ENCODE measurements at places on chromosomes 6 and 20. TPM values are rescaled to one million over a fixed set of nuclear protein-coding genes. Genes with fewer than 3 reads are reported as not detected.
A peak's percentile ranks its signal among the peaks of the same experiment; 100 is the strongest.

GRCh38 chr20:59044295-59044694 lies 1.7 kb upstream of the PRELID3B start:
- DNase-seq, result no peak

- no peak for DNase-seq
Measured at GRCh38 chr6:10890151-10890550, 3.3 kb downstream of the SYCP2L start.

DNA sequence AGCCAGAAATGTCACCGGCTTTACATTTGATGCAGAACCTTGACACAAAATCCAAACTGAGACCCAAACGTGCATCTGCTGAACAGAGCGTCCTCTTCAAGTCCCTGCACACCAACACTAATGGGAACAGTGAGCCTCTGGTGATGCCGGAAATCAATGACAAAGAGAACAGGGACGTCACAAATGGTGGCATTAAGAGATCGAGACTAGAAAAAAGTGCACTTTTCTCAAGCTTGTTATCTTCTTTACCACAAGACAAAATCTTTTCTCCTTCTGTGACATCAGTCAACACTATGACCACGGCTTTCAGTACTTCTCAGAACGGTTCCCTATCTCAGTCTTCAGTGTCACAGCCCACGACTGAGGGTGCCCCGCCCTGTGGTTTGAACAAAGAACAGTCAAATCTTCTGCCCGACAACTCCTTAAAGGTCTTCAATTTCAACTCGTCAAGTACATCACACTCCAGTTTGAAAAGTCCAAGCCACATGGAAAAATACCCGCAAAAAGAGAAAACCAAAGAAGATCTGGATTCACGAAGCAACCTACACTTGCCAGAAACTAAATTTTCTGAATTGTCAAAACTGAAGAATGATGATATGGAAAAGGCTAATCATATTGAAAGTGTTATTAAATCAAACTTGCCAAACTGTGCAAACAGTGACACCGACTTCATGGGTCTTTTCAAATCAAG lies 108.4 kb downstream of the RTN4IP1 start:
- DNase-seq, result peak; percentile 61

DNA sequence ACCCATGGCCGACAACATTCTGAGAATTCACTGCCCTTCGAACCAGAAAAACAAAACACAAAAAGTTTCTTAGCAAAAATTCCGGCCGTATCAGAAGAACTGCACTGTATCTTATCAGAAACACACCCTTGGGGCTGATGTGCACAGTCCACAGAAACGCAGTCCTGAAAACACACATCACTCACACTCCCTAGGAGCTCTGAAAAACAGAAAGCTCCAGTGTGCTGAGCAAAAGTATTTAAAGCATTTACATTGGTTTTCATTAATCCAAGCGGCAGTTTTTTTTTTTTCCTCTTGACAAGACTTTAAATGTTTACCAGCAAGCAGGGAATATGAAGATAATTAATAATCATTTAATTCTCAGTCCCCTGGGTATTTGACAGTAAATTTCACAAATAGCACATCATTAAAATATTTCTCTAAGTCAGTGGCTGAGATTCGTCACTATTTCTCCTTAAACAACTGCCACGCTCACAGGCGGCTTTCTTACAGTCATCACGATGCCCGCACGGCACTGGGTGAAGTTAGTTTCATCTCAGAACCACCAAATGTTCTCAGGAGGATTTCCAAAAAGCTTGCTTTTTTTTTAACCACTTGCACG lies 13.3 kb downstream of the NFATC2 start:
- DNase-seq, result no peak

BMP2 gene
- total RNA-seq, result not detected

C20orf141 gene
- not detected for total RNA-seq

All from CD8-positive, alpha-beta memory T cell (primary cell).